CD4-positive, alpha-beta T cell (primary cell): ENCODE measurements at places on chromosomes 2 and 18. TPM values are rescaled to one million over a fixed set of nuclear protein-coding genes. Genes with fewer than 3 reads are reported as not detected.
A peak's percentile ranks its signal among the peaks of the same experiment; 100 is the strongest.

- H3K4me1 ChIP-seq: peaks cover 22% of the 10 kb centered on the region
- no peaks in the 10 kb centered on the region for H3K27me3 ChIP-seq
- no peak overlapping the region for H3K27ac ChIP-seq
- H3K4me3 ChIP-seq: no peak overlapping the region
- no peaks in the 10 kb centered on the region for H3K36me3 ChIP-seq
These were observed 242.0 kb downstream of the HAUS1 start for GRCh38 chr18:46346213-46346612.

- no peak overlapping the region for H3K27ac ChIP-seq
- H3K4me1 ChIP-seq: peaks cover 15% of the 10 kb centered on the region
- no peaks in the 10 kb centered on the region for H3K36me3 ChIP-seq
These were observed 805 bp downstream of the LIMS2 start for GRCh38 chr2:127674241-127675209.

GRCh38 chr2:25453199-25453905 is 111.6 kb upstream of the DNMT3A start:
- no peak for DNase-seq
- no peaks in the 10 kb centered on the region for H3K4me1 ChIP-seq
- no peak overlapping the region for H3K4me3 ChIP-seq
- H3K36me3 ChIP-seq: peaks cover 4% of the 10 kb centered on the region
- no peak overlapping the region for H3K27ac ChIP-seq

- H3K27me3 ChIP-seq: no peaks in the 10 kb centered on the region
- H3K36me3 ChIP-seq: no peaks in the 10 kb centered on the region
- DNase-seq: no peak
- H3K4me3 ChIP-seq: no peak overlapping the region
- H3K27ac ChIP-seq: no peak overlapping the region
These were observed 54.8 kb upstream of the CCDC141 start for GRCh38 chr2:179104736-179105135.

- no peak overlapping the region for H3K4me3 ChIP-seq
- DNase-seq: no peak
- no peak overlapping the region for H3K27ac ChIP-seq
- no peaks in the 10 kb centered on the region for H3K4me1 ChIP-seq
- H3K36me3 ChIP-seq: no peaks in the 10 kb centered on the region
These were observed 25.0 kb downstream of the DCDC2C start for GRCh38 chr2:3728104-3729054.

- H3K4me1 ChIP-seq: no peaks in the 10 kb centered on the region
- peak; percentile 58 for DNase-seq
- H3K27me3 ChIP-seq: peaks cover 8% of the 10 kb centered on the region
- H3K36me3 ChIP-seq: no peaks in the 10 kb centered on the region
These were observed 12.0 kb upstream of the NTSR2 start for GRCh38 chr2:11681722-11682589.

Gene ZBTB7C
- not detected for total RNA-seq
